ENCODE measurements at places on chromosomes 7 and 10.

- DNase-seq = no peak
Measured at GRCh38 chr10:123604506-123604905, 61.6 kb upstream of the GPR26 start.

GRCh38 chr7:25750744-25751508 lies 401.1 kb upstream of the NFE2L3 start:
- DNase-seq = no peak

- no peak for DNase-seq
Measured at GRCh38 chr10:130023454-130024230, 59.6 kb upstream of the EBF3 start.

- DNase-seq = no peak
Measured at GRCh38 chr7:82562716-82563404, 119.3 kb upstream of the CACNA2D1 start.

- DNase-seq = no peak
Measured at GRCh38 chr10:72764151-72764550, 72.2 kb downstream of the MCU start.
